Kidney glomerular epithelial cell (primary cell): ENCODE measurements at places on chromosomes 12 and 14.
A peak's percentile ranks its signal among the peaks of the same experiment; 100 is the strongest.

DNA sequence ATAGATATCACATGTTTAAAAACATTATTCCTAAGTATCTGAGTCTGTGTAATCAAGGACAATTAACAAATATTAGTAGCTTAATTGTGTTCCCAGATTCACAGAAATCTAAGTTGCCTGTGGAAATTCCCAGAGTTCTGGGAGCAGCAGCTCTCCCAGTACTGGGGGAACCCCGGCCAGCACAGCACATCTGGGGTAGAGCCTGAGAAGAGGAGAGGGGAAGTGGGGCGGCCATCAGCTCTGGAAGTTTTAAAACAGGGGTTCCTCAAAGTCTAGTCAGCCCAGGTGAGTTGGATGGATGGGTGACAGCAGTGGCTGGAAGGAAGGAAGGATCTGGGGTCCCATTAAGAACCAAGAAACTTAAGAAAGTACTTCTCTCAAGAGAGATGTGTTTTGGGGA, 24.6 kb downstream of the PRICKLE1 start:
- DNase-seq: no peak

DNA sequence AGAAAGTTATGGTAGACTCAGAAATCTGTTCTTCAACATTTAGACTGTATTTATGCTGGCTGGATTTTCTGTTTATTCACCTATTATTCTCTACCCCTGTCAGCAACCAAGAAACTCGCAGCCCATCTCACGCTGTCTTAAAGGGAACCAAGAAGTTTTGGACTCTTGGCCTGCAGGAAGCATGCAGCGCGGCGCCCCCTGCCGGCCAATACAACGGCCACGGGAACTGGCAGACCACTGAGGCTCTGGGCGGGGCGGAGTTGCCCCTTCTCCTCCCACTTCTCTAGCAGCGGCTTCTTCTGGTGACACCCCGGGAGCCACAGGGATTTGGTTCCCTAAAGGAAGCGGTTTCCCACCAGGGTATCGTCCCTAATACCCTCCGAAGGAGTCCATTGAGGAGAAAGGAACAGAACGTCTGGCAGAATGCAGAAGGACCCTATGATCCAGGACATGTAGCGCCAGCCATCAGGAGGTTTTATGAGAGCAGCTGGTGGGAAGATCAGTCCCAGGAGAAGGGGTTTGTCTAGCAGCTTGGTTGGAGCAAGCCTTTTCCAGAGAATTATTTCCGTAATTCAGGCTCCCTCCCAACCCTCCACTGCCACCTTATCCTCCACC, 21.0 kb upstream of the RNASE2 start:
- no peak for DNase-seq

- DNase-seq: no peak
These were observed 645 bp downstream of the JDP2 start for GRCh38 chr14:75428230-75429104.

DNA sequence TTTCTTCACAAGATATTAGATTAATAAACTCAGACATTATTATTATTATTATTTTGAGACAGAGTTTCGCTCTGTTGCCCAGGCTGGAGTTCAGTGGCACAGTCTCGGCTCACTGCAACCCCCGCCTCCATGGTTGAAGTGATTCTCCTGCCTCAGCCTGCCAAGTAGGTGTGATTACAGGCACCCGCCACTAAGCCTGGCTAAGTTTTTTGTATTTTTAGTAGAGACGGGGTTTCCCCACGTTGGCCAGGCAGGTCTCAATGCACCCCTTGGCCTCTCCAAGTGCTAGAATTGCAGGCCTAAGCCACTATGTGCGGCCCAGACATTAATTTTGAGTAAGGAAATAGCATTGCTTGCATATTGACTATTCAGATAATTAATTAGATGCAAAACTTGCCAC, 554.9 kb upstream of the LRFN5 start:
- no peak for DNase-seq

DNA sequence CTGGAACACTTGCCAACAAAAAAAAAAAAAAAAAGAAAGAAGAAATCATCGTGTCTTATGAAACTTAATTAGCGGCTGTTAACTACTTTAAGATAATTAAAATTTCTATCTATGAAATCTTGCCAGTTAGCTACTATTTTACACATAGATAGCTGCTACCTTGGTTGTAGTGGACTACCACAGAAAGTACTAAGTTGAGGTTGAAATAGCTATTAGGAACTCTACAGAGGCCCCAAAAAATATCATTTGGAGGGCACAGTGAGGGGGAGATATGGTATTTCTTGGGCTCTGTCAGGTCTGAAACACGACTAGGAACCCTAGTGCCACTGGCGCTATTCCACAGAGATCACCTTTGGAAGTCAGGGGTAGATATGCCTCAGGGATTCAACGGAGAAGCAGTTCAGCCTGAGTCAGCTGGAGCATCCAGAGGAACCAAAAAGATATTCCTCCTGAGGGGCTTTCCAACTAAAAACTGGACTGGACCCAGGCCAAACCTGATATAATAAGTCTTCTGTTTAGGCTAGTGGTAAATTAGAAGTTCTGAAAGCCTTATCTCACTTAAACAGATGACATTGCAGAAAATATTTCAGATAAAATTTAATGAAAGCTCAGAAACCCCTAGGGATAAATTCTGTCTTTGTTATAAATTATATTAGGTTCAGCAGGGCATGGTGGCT, 126.1 kb downstream of the EPS8 start:
- DNase-seq: no peak

DNA sequence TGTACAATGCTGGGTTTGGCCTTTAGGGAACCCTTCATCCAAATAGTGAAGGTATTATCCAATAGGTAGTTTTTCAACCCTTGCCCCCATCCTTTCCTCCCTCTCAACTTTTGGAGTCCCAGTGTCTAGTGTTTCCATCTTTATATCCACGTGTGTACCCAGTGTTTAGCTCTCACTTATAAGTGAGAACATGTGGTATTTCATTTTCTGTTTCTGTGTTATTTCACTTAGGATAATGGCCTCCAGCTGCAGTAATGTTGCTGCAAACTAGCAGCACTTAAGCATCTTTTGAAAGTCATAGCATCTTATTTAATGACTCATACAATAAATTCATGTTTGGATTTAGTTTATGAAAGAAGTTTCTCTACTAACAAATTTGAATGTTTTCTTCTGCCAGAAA, 442.5 kb downstream of the NELL2 start:
- no peak for DNase-seq

GRCh38 chr14:73760598-73761586, 46.7 kb upstream of the PNMA1 start:
- DNase-seq: no peak

GRCh38 chr14:65301862-65302539, 110.5 kb upstream of the FUT8 start:
- no peak for DNase-seq

DNA sequence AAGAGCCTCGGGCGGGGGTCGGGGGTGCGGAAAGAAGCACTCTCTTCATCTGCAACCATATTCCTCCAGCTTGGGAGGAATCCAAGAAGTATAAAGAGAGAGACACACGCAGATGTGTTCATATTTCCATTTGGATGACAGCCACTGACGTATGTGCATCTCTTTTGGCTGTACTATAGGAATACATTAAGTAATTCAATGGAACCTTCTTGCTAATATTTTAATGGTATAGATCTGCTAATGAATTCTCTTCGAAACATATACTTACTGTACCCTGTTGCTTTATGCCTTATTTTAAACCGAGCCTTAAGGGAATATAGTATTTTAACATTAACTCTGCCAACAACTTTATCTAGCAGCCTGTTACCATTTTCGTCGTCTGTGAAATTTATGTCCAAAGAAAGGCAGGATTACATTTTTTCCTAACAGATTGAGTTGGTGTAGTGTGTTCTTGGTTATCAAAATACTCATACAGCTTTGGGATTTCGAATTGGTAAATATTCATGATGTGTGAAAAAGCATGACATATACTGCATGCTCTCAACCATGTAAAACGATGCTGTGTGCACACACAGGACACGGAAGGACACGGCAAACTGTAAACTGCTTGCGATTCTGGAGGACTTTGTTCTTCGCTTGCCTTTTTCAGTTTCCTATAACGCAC, 84.5 kb downstream of the CCDC88C start:
- no peak for DNase-seq

GRCh38 chr12:91778091-91778832, 367.4 kb downstream of the BTG1 start:
- DNase-seq: peak; percentile 16

DNA sequence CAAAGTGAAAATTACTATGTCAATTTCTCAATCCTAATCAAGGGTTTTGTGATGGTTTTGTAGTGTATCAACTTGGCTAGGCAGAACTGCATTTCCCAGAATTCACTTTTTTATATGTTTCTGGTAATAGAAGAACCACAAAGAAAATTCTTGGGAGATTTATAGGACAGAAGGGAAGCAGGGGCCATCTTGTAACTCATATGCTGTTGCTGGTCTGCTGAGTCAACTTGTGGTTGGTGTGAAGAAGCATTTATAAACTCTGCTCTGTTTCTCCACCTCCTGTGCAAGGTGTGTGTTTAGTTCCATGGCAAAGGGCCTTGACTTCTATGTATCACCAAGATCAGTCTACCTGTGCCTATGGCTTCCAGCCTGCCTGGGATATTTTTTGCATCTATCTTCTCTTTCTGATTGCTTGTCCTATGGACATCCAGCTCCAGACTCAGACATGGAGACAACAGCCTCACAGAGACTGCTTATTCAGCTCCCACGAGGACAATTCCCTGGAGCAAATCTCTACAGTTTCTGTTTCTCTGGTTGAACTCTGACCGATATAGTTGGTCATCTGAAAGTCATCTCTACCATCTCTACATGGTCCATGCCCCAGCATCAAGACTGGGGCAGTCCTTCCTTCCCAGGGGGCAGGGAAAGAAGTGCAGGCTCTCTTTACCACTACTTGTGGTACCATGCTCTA, 364.3 kb upstream of the DDHD1 start:
- no peak for DNase-seq

GRCh38 chr12:103832048-103832997, 8.7 kb downstream of the NT5DC3 start:
- no peak for DNase-seq

DNA sequence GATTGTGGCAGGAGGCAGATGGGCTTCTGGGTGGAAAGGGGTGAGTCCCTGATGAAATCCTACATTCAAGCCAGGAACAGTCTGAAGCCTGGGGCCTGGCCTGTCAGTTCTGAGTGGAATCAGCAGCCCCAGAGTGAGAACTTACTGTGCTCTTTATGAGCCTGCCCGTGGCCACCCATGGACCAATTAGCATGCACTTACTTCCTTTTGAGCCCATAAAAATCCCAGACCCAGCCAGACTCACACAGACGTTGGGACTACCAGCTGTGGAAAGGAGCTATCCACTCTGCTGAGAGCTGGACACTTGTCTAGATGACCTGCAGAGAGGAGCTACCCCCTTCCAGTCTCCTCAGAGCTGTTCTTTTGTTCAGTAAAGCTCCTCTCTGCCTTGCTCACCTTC, 104.5 kb downstream of the MNAT1 start:
- DNase-seq: no peak

DNA sequence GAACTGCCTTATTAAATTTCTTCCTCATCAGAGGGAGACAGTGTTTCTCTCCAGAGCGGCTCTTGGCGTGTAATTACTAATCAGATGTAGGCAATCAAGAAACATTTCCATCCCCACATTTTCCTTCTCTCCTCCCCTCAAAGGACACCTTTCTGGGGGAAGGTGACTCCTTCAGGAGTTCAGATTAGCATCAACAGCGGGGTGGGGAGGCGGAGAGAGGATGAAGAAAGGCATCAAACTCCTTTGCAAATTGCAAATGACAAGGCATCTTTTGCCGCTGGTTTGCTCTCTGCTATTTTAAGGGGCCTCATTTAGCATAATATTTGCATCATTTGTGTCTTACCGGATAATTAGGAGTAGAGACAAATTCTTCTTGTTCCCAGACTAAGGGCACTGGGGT, 231.7 kb upstream of the SRRM4 start:
- DNase-seq: no peak

- no peak for DNase-seq
These were observed 133.0 kb upstream of the PZP start for GRCh38 chr12:9341260-9341585.

DNA sequence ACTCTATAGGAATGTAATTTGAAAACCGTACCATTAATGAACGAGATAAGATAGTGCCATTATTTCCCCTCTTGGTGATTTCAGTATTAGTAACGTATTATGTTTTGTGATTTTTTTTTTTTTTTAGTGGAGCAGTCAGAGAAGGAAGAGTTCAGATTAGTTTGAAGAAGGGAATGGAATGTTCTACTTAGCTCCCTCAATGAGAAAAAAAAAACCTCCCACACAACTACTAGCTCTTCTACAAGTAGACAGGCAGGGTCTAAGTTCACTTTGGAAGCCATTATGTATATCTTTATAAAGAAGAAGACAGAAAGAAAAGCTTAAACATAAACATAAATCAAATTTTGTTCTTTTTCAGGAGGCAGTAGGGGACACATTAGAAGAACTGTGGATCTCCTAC, 27.3 kb downstream of the PNMA1 start:
- no peak for DNase-seq

- no peak for DNase-seq
These were observed 22.8 kb downstream of the PPP1R36 start for GRCh38 chr14:64572386-64573104.

DNA sequence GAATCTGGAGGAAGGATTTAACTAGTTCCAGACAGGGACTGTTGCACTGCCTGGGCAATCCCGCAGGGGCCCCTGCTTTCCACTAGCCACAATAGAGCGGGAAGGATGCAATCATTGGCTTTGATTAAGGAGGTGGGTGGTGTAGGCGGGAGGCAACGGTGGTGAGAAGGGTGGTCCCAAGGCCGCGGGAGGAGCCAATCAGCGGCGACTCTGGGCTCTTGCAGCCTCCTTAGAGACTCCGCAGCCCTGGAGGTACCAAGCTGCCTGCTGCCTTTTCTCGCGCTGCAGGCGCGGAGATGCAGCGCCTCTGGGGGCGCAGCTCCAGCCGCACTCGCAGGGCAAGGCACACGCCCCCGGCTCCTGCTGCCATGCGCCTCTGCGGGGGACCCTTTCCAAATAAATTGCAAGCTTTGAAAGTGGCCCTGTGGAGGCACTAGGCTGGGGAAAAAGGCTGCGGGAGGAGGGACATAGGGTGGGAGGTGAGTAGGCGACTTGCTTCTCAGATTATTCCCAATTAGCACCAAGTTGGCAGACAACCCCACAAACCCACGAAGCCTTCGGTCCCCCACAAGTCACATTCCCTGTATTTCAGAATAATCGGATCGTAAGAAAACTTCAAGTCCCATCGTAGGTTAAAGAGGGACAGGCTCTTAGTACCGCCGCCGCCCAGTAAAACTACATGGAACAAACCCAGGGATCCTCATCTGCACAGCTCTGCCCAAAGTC, 858 bp upstream of the KCNA1 start:
- no peak for DNase-seq

DNA sequence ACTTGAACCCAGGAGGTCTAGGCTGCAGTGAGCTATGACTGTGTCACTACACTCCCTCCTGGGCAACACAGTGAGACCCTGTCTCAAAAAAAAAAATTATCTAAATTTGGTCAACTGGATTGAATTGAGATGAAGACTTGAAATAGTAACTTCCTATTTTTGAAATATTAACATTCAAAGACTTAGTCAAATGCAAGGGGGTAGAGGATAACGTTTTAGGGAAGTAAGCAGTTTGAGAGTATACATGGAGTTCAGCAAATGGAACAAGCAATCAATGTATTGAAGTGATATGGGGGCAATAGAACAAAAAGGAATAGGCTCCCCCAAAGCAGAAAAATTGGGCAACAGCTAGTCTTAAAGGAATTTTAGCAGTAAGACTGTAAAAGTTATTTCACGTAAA, 4.6 kb upstream of the MFAP5 start:
- DNase-seq: no peak
